ENCODE measurements at places on chromosomes 5 and 9. TPM values are rescaled to one million over a fixed set of nuclear protein-coding genes. Genes with fewer than 3 reads are reported as not detected.

- no peak for DNase-seq
Observed at GRCh38 chr9:18678821-18679590, 205.1 kb downstream of the ADAMTSL1 start.

DNA sequence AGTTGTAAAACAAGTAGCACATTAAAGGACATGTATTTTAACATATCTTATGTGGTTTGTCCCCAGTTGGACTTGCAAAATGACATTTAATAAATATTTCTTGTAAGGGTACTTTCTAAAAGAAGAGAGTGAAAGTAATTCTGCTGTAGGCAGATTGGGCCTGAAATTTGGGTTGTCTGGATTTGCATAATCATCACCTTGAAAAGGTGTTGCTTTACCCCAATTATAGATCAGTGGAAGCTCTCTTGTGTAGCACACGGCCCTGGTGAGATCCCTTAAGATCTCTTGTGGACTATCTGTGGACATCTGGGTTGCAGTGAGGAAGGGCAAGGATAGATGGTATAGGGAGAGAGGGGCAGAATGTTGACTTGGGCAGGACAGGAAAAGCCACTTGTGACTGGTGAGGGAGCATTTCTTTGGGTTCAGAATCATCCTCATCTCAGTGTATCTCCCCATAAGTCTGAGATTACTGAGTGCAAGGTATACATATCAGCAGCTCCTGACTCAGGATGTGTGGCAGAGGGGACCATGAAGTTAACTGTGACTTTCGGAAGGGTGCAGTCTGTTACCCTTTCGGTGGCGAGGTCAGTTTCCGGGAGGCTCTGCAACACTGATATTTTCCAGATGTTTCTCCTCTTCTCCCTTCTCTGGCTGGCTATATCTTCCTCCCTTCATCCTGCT is 2.0 kb upstream of the TNFAIP8 start:
- DNase-seq = no peak

- DNase-seq = no peak
Observed at GRCh38 chr9:90271707-90272106, 370.9 kb downstream of the DIRAS2 start.

- no peak for DNase-seq
Observed at GRCh38 chr9:69376651-69377050, 51.6 kb downstream of the ENTREP1 start.

DNA sequence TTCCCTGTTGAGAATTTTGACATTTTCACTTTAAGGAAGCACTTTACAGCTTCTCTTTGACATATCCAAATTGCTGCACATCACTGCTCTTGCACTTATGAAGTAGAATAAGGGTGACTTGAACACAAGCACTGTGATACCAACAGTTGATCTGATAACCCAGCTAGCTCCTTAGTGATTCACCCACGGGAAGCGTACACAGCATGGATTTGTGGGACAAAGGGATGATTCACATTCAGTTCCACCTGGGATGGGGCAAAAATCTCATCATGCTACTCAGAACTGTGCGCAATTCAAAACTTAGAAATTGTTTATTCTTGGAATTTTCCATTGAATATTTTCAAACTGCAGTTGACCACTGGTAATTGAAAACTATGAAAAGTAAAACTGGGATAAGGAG is 1565.5 kb upstream of the CDH9 start:
- DNase-seq = no peak

PAX5 gene
- total RNA-seq = not detected

- no peak for DNase-seq
Observed at GRCh38 chr9:81028504-81028903, 660.8 kb downstream of the TLE1 start.

GRCh38 chr5:165321912-165322311 is 1816.5 kb downstream of the MAT2B start:
- no peak for DNase-seq

DNA sequence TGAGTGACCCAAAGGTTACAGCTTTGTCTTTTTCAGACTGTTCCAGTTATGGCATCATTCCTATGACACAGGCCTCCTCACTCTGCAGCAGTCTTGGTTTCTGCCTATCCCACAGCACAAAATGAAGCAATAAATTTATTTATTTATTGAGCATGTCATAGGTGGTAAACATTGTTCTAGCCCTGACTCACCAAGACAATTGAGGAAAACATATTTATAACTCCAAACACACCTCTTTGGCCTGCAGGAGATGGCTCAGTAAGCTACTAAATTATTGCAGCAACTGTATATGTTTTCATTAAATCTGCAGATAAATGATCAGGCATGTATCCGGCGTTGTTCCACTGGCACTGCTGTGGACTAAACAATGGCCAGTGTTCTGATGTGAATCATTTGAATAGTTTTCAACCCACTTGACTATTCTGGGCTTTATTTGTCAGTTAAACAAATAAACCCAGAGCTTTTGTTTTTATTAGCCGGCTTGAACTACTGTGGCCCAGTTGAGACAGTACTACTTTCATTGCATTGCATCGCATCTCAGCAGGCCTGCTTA is 83.2 kb downstream of the FOXD1 start:
- DNase-seq = no peak

DNA sequence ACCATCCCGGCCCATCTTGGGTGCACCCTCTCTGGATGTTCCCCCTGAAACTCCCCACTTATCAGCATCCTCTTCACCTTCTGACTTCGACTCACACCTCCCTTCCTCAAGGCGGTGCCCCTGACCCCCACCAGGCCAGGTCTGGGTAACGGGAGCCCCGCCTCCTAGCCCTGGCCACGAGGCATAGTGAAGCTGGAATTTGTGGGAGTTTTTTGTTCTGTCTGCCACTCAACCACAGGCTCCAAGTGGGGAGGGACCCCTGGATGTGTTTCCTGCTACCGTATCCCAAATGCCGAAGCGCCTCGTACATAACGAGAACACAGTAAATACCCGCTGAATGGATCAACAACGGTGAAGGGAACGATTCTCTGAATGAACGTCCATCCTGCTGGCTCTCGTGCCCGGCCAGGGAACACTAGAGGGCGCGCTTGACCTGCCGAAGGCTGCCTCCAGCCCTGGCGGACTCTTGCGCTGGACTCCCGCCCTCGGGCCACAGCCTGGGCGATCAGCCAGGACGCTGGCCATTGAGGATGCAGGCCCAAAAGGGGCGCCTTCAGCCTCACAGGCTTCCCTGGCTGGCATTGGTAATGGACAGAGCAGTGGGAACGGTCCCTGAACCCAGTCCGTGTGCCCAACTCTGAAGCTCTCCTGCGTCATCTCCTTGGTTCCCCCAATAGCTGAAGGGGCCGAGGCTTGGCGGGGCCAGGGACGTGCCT is 47.3 kb upstream of the PHYKPL start:
- DNase-seq = peak; percentile 93

TRIP13 gene
- total RNA-seq = 0.57 TPM

DNA sequence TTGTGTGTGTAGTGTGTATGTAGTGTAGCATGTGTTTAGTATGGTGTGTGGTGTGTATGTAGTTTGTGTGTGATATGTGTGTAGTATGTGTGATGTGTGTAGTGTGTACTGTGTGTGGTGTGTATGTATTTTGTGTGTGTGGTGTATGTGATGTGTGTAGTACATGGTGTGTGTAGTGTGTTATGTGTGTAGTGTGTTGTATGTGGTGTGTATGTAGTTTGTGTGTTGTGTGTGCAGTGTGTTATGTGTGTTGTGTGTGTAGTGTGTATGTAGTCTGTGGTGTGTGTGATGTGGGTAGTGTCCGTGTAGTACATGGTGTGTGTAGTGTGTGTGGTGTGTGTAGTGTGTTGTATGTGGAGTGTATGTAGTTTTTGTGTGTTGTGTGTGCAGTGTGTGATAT is 40.0 kb downstream of the SYK start:
- DNase-seq = no peak

PCDHA4 gene
- total RNA-seq = 0.05 TPM

GRCh38 chr5:146365618-146366017 is 27.0 kb downstream of the POU4F3 start:
- DNase-seq = no peak

GRCh38 chr5:58452566-58453258 is 7.2 kb downstream of the PLK2 start:
- DNase-seq = no peak

GRCh38 chr9:94824913-94825610 is 98.6 kb downstream of the AOPEP start:
- DNase-seq = no peak

DNA sequence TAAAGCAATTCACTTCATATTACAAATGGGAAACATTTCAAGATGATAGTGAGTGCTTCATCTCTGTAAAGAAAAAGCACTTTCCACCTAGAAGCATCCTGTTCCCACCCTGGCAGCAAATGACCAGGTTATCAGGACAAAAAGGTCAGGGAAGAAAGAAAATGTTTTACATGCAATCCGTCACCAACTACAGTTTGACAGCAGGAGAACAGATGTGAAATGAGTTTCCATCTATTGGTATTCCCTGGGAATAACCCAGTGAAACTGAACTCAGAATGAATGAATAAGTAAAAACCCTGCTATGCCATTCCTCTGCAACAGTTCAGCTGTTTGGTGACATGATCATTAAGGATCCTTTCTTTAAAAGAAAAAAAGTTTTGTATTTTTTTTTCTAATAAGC is 67.6 kb downstream of the HTR1A start:
- DNase-seq = no peak

DNA sequence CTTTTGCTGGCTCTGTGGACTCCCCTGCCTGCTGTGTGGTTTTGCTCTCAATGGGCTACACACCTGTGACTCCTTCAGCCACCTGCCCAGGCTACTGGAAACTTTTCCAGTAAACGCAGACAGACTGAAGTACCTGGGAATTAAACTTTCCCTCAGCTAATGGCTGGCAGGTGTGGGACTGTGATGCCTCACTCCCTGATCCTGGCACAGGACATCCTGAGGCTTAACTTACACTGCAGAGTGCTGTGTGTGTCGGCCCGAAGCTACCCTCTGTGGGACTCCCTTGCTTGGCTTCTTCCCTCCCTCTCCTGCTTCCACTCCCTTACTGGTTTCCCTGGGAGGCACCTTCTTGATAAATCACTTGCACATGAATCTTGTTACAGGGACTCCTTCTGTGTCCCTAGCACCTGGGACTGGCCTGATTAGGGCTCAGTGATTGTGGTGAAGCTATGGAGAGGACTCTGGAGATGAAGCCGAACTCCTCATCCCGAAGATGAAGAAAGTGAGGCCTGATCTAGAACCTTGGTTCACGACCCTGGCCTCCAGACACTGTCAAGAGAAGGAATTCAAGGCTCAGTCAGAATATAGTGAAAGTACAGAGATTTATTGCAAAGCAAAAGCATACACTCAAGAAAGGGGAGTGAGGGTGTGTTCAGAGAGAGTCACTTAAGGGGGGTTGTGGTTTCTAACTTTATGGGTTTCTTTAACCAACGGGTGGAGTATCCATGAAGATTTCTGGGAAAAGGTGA is 113.4 kb upstream of the ALDH1B1 start:
- no peak for DNase-seq

DNA sequence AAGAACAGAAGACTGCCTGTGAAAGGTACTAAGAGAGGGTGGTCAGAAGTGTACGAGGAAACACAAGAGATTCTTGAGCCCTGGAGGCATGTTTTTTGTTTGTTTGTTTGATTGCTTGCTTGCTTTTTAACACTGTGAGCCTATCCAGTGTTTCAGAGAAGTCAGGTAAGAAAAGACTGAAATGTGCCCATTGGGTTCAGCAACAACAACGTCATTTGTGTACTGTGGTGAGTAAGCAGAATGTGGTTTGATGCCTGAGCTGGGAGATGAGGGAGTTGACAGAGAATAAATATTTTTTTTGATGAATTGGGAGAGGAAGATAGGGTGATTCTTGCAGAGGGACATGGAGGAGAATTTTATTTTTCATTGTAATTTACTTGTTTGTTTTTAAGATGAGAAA is 73.1 kb downstream of the RPS23 start:
- DNase-seq = no peak

DNA sequence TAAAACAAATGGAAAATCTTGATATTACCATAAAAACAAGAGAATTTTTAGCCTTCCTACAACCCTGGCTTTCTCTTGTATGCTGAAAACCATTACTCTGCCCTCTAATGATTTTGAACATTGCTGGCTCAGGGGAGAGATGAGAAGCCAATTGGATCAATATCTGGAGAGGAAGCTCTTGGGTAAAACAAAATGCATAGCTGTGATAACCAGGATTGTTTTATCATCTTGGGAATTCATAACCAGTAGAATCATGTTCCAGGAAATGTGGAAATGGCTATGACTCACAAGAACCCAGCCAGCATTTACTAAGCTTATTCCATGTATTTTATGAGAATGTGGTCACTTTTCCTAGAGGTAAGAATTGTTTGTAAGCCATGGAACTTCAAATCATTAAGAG is 51.1 kb upstream of the CTNND2 start:
- DNase-seq = no peak

DNA sequence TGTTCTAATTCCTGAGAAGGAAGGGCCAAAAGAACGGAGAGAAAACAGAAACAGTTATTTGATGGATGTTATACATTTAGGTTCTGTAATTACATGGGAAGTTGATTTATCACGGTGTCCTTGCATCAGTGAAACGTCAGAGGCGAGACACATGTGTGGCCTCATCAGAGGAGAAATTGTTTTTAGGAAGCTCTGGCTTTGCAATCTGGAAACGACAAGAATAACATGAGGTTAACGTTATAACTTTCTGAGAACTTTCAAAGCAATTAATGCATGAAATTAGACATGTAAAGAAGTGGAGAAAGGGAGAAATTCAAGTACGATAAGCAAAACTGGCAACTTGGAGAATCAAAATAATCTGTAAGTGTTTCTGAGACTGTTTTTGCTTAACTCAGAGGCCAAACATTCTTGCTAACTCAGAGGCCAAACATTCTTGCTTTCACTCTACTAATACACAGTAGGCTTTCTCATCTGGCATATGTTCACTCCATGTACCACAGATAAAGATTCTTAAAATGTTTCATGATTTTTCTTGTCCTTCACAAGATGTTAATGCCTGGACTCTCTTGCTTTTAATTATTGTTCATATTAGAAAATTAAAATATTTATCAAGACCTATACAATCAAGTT is 933.0 kb downstream of the TLE4 start:
- DNase-seq = no peak

- DNase-seq = peak; percentile 64
Observed at GRCh38 chr9:61667559-61668121, 477.8 kb downstream of the SPATA31A7 start.

PTGES gene
- total RNA-seq = 1.1 TPM

GRCh38 chr5:154190595-154191304 is at the start of gene GALNT10:
Gene GALNT10 (plus strand): TSS chr5:154190733. CDS start chr5:154190867, 134 bp downstream.
- DNase-seq = peak; percentile 79

NUP188 gene
- 36.3 TPM for total RNA-seq

GRCh38 chr5:124952079-124952478 is 205.6 kb upstream of the ZNF608 start:
- DNase-seq = no peak

GRCh38 chr5:140590861-140591260 is 26.2 kb downstream of the SLC35A4 start:
- no peak for DNase-seq

DNA sequence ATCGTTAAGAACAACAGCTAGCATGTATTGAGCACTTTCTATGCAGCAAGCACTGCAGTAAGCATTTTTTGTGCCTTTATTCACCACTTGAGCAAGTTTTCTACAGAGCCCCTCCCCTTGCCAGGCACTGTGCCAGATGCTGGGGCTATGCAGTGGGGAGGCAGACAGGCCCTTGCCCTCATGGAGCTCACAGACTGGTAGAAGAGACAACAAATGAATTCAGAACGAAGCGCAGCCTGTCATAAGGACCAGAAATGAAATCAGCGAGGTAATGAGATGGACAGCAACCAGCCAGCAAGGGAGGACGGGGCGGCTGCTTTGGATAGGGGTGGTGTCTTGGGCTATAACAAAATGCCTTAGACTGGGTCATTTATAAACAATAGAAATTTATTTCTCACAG is 68.8 kb downstream of the C9orf50 start:
- DNase-seq = peak; percentile 12
